DMS 273 treated with DMSO at 0.1 percent for 48 hours (cell line): ENCODE measurements at places on chromosomes 12 and 14.

DNA sequence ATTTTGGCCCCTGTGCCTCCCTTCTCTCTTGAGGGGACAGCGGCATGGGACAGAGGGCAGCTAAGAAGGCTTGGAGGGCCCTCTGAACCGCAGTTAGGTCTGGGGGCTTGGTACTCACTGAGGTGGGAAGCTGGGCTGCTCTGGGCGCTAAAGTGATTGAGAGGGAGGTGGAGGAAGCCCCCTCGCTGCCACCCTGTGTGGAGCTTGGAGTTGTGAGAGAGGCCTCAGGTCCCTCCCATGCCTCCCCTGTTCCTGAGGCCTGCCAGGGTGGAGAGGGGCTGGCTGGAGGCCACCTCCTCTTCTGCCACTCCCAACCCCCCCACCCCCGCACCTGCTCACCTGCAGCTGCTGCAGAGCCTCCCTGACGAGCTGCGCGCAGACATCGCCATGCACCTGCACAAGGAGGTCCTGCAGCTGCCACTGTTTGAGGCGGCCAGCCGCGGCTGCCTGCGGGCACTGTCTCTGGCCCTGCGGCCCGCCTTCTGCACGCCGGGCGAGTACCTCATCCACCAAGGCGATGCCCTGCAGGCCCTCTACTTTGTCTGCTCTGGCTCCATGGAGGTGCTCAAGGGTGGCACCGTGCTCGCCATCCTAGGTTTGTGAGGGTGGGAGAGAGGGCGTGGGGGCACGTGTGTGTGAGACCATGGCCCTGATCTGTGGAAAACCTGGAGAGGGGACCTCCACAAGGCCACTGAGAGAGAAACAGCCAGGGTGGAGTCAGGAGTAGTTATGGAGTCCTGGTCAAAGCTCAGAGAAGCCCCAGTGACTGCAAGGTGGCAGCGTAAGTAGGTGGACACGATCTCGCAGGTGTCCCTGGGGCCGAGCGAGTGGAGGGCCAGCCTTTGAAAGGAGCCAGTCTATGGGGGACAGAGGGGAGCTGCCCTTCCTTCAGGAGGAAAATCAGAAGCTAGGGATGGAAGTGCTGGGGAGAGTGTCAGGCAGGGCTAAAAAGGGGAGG lies 11.2 kb downstream of the KCNH3 start:
- no peak for DNase-seq

- no peak for DNase-seq
Measured at GRCh38 chr14:66069830-66070541, 416.2 kb upstream of the CCDC196 start.

DNA sequence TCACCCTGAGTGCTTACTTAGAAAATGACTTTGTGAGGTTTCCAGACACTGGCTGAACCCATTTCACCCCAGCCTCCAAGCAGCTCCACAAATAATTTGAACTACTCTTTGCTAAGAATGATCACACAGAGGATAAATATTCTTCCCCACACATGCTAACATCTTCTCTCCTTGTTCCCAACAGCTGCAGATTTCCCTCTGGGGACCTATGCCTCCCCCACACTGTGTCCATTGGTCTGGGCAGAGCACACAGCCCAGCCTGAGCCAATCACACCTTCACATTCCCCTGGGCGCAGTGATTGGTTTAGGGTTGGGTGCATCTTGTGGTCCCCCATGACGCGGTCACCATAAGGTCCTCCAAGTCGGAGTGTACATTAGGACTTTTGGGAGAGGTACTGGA lies 6.9 kb downstream of the SDR9C7 start:
- DNase-seq = no peak

DNA sequence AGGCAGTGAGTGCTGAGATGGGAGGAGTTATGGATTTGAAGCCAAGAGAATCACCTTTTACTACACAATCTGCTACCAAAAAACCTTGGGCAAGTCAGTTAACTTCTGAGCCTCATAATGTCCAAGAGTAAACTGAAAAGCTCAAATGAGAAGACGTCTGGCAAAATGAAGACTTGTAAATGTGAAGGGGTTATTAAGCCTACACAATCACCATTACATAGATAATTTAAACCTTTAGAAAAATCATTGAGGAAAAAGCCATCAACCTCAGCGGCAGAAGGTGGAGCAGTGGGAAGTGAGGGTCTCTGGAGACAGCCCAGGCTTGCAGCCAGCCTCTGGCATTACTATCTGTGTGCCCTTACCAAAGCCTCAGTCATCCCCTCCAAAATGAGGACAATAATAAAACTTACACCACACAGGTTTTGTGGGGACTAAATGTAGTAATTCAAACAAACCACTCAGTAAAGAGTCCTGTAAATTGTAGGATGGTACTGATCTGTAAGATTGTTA lies 50.5 kb upstream of the CCDC175 start:
- DNase-seq = no peak
